Vagina (tissue), 2 donors: ENCODE measurements at places on chromosomes 13 and 19. TPM values are rescaled to one million over a fixed set of nuclear protein-coding genes. Genes with fewer than 3 reads are reported as not detected.

Gene TMEM59L
- 4.2 TPM for total RNA-seq

Gene TRPC4
- 8.3 TPM for total RNA-seq

Gene ANKLE1
- 2.9 TPM for total RNA-seq

Gene CYP4F8
- total RNA-seq, result 0.98 TPM

Gene CABP5
- not detected for total RNA-seq

Gene CLEC11A
- 25.0 TPM for total RNA-seq

DNA sequence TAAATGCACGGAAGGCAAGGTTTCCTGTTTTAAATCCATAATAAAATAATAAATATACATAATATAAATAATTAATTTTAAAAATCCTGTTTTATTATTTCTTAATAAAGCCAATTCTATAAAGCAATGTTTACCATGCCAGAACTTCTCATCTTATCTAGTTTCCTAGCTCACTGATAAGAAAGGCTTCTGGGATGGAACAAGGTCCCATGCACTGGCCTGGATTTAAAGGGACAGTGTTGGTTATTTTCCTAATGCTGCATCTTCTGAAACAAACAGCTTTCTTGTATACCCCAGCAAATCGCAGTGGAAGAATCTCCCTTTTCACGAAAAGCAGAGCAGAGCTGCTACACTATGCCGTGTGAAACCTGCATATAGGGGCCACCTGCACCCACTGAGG, 68.8 kb downstream of the LNX2 start:
- H3K27ac ChIP-seq, result no peak overlapping the region
- no peak for DNase-seq
- no peaks in the 10 kb centered on the region for H3K27me3 ChIP-seq
- H3K36me3 ChIP-seq, result peaks cover 62% of the 10 kb centered on the region
- H3K4me3 ChIP-seq, result no peak overlapping the region
- H3K4me1 ChIP-seq, result no peaks in the 10 kb centered on the region

DNA sequence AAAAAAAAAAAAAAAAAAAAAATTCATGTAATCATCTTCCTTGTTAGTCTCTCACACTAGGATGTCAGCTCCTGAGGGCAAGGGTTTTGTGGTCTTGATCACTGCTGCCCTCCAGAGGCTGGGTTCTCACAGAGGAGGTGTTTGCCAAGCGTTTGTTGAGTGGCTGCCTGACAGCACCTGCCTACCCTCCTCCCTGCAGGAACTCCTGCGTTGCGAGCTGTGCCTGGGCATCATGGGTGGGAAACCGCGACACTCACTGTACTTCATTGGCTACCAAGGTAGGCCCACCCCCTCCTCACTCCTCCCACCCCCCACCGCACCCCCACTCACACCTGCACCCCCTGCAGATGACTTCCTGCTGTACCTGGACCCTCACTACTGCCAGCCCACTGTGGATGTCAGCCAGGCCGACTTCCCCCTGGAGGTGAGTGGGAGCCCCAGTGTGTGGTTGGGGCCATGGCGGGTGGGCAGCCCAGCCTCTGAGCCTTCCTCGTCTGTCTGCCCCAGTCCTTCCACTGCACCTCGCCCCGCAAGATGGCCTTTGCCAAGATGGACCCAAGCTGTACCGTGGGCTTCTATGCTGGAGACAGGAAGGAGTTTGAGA, 8.1 kb downstream of the ATG4D start:
- peaks cover 46% of the 10 kb centered on the region for H3K4me1 ChIP-seq
- H3K4me3 ChIP-seq, result no peak overlapping the region
- no peaks in the 10 kb centered on the region for H3K36me3 ChIP-seq
- DNase-seq, result no peak
- no peaks in the 10 kb centered on the region for H3K27me3 ChIP-seq

Gene OR7D2
- not detected for total RNA-seq

GRCh38 chr13:113489171-113489548, 1.4 kb downstream of the DCUN1D2 start:
- no peaks in the 10 kb centered on the region for H3K27me3 ChIP-seq
- no peaks in the 10 kb centered on the region for H3K36me3 ChIP-seq
- peak overlapping the region; percentile 93 for H3K4me3 ChIP-seq
- peaks cover 52% of the 10 kb centered on the region for H3K4me1 ChIP-seq

DNA sequence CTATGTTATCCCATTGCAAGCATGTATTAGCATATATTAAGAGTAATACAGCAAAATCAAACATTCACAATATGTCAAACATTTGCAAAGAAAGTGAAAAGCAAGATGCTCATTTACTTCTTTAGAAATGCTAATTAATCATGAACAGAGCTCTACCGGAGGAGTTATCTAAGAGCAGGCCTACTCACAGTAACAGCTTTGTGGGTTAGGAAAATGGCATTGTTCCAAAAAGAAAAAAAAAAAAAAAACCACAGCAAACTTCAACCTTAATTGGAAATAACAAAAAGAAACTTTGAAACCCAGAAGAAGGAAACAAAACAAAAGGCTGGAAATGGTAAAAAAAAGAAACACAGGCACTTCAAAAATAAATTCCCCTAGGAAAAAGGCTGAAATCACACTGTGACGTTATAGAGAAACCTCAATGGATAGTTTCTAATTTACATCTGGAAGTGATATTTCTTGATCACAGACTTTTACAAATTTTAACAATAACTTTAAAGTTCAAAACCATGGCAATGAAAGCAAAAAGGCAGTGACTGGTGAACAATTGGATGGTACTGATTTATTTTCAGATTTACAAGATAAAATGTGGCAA, 1236.8 kb upstream of the SPRY2 start:
- no peak for DNase-seq
- H3K36me3 ChIP-seq, result no peaks in the 10 kb centered on the region
- H3K4me1 ChIP-seq, result no peaks in the 10 kb centered on the region
- no peak overlapping the region for H3K27ac ChIP-seq
- no peak overlapping the region for H3K4me3 ChIP-seq

- no peaks in the 10 kb centered on the region for H3K36me3 ChIP-seq
- no peaks in the 10 kb centered on the region for H3K27me3 ChIP-seq
- H3K4me3 ChIP-seq, result peak overlapping the region; percentile 22
- H3K27ac ChIP-seq, result no peak overlapping the region
These were observed 30.5 kb downstream of the ZNF146 start for GRCh38 chr19:36245210-36246005.

Gene LYPD3
- total RNA-seq, result 247 TPM

Gene PSG11
- not detected for total RNA-seq

DNA sequence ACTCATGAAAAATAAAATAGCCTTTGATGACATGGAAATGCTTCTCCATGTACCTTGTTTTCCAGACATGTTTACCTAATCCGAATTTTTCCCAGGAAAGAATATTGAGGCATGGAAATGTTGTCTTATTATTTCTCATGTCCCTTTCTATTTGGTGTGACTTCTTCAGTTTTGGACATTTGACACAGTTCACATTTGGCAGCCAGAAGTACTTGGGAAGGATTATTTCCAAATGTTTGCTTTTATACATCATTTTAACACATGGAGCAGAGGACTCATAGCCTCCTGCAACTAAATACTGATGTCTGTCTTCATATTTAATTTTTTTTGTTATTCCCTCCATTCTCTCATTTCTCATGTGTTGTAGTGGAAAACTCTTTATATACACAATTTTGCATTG, 94.3 kb downstream of the POSTN start:
- H3K27me3 ChIP-seq, result no peaks in the 10 kb centered on the region
- no peaks in the 10 kb centered on the region for H3K4me1 ChIP-seq
- no peak overlapping the region for H3K4me3 ChIP-seq
- no peak overlapping the region for H3K27ac ChIP-seq
- DNase-seq, result no peak

GRCh38 chr13:48678316-48678715, 24.6 kb downstream of the CYSLTR2 start:
- H3K4me3 ChIP-seq, result no peak overlapping the region
- H3K36me3 ChIP-seq, result no peaks in the 10 kb centered on the region
- H3K27ac ChIP-seq, result no peak overlapping the region

DNA sequence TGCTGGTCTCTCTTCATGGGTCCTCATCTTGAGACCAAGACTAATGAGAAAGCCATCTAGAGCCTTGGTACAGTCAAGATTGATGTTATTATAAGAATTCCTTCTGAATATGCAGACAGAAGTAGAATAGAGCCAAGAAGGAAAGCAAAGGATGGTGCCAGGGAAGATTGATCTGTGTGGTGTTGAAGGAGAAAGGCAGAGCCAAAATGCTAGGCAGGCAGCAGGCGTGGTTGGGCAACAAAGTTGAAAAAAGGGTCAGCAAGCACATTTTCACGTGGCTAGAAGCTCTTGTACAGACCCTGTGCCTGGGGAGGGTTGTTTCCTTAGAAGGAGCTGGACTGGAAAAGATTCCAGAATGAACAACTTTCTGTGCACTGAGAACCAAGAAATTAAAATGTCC, 319.7 kb upstream of the ARGLU1 start:
- H3K4me3 ChIP-seq, result no peak overlapping the region
- H3K27me3 ChIP-seq, result no peaks in the 10 kb centered on the region
- no peaks in the 10 kb centered on the region for H3K36me3 ChIP-seq
- no peak for DNase-seq
- H3K4me1 ChIP-seq, result no peaks in the 10 kb centered on the region
- no peak overlapping the region for H3K27ac ChIP-seq

Gene MLNR
- total RNA-seq, result not detected

- H3K27me3 ChIP-seq, result no peaks in the 10 kb centered on the region
- H3K4me3 ChIP-seq, result no peak overlapping the region
- H3K4me1 ChIP-seq, result peaks cover 15% of the 10 kb centered on the region
- H3K36me3 ChIP-seq, result peaks cover 20% of the 10 kb centered on the region
- peak overlapping the region; percentile 68 for H3K27ac ChIP-seq
These were observed 14.8 kb downstream of the SMIM24 start for GRCh38 chr19:3465552-3465951.

GRCh38 chr13:45941261-45941660, 89.7 kb upstream of the SIAH3 start:
- no peak overlapping the region for H3K4me3 ChIP-seq
- H3K36me3 ChIP-seq, result no peaks in the 10 kb centered on the region
- no peak for DNase-seq
- H3K27me3 ChIP-seq, result no peaks in the 10 kb centered on the region
- no peaks in the 10 kb centered on the region for H3K4me1 ChIP-seq
- H3K27ac ChIP-seq, result no peak overlapping the region

DNA sequence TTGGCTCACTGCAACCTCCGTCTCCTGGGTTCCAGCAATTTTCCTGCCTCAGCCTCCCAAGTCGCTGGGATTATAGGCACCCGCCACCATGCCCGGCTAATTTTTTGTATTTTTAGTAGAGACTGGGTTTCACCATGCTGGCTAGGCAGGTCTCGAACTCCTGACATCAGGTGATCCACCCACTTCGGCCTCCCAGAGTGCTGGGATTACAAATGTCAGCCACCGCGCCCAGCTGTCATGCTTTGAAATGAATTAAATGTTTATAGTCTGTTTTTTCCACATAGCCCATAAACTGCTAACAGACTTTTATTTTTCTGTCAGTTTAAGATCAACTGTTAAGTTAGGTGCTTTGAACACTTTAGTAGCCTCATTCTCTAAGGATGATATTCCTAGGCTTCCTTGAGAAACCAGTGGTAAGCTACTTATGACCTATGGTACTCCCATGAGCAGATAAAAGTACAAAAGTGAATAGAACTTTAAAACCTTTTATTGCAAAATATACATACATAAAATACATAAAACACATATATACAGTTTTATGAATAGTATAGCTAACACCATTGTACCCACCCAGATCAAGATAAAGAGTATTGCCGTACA, 13.6 kb downstream of the TPP2 start:
- no peak overlapping the region for H3K4me3 ChIP-seq
- no peaks in the 10 kb centered on the region for H3K4me1 ChIP-seq
- no peak overlapping the region for H3K27ac ChIP-seq
- peaks cover 37% of the 10 kb centered on the region for H3K36me3 ChIP-seq
- no peaks in the 10 kb centered on the region for H3K27me3 ChIP-seq
- DNase-seq, result no peak

- no peak for DNase-seq
- peaks cover 7% of the 10 kb centered on the region for H3K27me3 ChIP-seq
- no peak overlapping the region for H3K27ac ChIP-seq
- H3K4me3 ChIP-seq, result no peak overlapping the region
- no peaks in the 10 kb centered on the region for H3K4me1 ChIP-seq
These were observed 17.3 kb upstream of the CACNG8 start for GRCh38 chr19:53945441-53945840.

Gene NOTCH3
- 76.6 TPM for total RNA-seq

DNA sequence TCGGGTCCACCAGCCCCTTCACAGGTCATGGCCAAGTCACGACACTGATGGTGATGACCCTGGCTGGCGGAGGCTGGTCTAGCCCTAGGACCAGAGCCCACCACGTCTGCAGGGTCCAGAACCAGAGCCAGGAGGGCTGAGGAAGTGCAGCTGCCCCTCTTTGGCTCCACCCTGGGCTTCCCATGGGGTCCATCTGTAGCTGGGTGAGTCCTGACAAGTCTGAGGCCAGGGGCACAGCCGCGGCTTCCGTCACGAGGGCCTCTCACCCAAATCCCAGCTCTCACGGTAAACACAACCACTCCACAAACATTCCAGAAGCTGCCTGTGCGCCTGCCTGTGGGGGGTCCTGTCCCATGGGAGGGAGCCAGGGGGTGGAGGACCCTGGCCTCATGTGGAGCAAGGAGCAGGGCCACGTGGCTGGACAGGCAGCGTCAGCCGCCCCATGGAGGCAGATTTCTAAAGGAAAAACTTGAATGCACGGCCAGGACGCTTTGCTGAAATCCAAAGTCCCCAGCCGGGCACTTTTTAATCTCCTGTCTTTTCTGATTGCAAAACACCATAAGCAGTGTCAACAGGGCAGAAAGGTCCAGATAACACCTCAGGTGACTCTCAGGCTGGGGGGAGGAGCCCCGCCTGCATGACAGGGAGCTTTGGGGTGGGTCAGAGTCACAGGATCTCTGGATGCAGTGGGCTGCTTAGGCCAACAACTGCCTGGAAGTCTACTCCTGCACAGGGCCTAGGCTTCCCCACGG, 29.9 kb downstream of the CEBPG start:
- H3K36me3 ChIP-seq, result no peaks in the 10 kb centered on the region
- no peak for DNase-seq
- no peak overlapping the region for H3K4me3 ChIP-seq
- no peak overlapping the region for H3K27ac ChIP-seq
- peaks cover 14% of the 10 kb centered on the region for H3K4me1 ChIP-seq
- no peaks in the 10 kb centered on the region for H3K27me3 ChIP-seq

GRCh38 chr19:31380854-31381253, 31.6 kb upstream of the TSHZ3 start:
- H3K27ac ChIP-seq, result no peak overlapping the region
- no peak for DNase-seq
- H3K27me3 ChIP-seq, result no peaks in the 10 kb centered on the region

- H3K36me3 ChIP-seq, result no peaks in the 10 kb centered on the region
- peaks cover 21% of the 10 kb centered on the region for H3K4me1 ChIP-seq
- no peaks in the 10 kb centered on the region for H3K27me3 ChIP-seq
- DNase-seq, result no peak
- H3K27ac ChIP-seq, result peak overlapping the region; percentile 34
These were observed 558 bp downstream of the MZT1 start for GRCh38 chr13:72726726-72727416.

- DNase-seq, result no peak
- no peak overlapping the region for H3K27ac ChIP-seq
- no peaks in the 10 kb centered on the region for H3K36me3 ChIP-seq
- H3K27me3 ChIP-seq, result no peaks in the 10 kb centered on the region
- H3K4me3 ChIP-seq, result no peak overlapping the region
- H3K4me1 ChIP-seq, result peaks cover 6% of the 10 kb centered on the region
These were observed 624.8 kb downstream of the DACH1 start for GRCh38 chr13:71242201-71242600.
